ENCODE measurements at places on chromosomes 7 and 10.

GRCh38 chr10:119917777-119918176 is 25.2 kb downstream of the SEC23IP start:
- DNase-seq, result no peak

- no peak for DNase-seq
Observed at GRCh38 chr10:5293691-5294550, 70.8 kb upstream of the UCN3 start.

- no peak for DNase-seq
Observed at GRCh38 chr10:96306516-96306915, 2.3 kb downstream of the DNTT start.

- DNase-seq, result no peak
Observed at GRCh38 chr10:79267499-79267898, 79.8 kb upstream of the PPIF start.

- no peak for DNase-seq
Observed at GRCh38 chr7:123417580-123417979, 116.8 kb downstream of the IQUB start.

DNA sequence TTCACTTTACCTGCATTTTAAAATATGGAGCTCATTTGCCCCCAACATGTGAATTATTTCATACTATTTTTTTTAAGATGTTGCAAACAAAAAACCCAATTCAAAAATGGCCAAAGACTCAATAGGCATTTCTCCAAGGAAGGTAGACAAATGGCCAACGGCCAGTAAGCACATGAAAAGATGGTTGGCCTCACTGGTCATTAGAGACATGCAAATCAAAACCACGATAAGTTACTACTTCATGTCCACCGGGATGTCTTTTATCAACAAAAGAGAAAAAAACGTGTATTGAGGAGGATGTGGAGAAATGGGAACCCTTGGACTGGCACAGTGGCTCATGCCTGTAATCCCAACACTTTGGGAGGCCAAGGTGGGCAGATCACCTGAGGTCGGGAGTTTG is 3.4 kb upstream of the CTBP2 start:
- no peak for DNase-seq

GRCh38 chr7:143882604-143883078 is 19.3 kb downstream of the TCAF1 start:
- DNase-seq, result peak; percentile 69

- no peak for DNase-seq
Observed at GRCh38 chr7:151630851-151631569, 111.3 kb upstream of the RHEB start.

DNA sequence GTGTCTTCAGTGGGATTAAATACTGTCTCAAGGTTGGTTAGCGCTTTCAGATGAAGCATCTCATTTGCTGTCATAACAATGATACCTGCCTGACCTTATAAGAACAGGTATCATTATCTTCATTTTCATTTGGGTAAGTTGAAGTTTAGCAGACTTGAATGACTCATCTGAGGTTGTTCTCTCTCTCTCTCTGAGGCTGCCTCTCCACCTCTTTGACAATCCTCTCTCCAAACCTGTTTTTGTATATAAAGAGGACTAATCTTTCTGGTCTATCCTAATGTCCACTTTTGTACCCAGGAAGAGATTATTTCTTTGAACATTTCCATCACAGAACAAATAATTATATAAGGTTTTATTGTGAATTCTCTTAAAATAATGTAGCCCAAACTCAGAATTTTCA is 291.4 kb downstream of the KLF6 start:
- no peak for DNase-seq

DNA sequence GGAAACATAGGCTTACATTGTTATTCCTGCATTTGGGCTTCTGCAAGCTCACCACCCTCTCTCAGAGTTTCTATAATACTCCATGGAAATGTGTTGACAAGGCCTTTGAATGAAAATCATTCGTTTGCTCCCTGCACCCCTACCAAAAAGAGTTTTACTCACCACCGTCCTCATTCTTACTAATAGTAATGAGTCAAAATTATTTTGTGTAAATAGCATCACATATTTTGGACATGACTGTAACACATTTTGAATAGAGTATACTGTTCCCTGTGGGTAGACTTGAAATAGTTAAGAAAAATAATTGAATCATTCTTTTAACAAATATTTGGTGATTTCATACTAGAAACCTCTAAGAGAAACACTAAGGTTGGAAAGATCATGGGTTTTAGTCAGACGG is 84.6 kb downstream of the AKAP9 start:
- no peak for DNase-seq

- DNase-seq, result no peak
Observed at GRCh38 chr7:77649716-77650349, 46.4 kb upstream of the RSBN1L start.

Measured in hypothalamus (tissue), 51 donors.